ENCODE measurements at places on chromosomes 16 and 17.

GRCh38 chr17:29215717-29216116 lies 30.9 kb upstream of the CRYBA1 start:
- no peak for DNase-seq

DNA sequence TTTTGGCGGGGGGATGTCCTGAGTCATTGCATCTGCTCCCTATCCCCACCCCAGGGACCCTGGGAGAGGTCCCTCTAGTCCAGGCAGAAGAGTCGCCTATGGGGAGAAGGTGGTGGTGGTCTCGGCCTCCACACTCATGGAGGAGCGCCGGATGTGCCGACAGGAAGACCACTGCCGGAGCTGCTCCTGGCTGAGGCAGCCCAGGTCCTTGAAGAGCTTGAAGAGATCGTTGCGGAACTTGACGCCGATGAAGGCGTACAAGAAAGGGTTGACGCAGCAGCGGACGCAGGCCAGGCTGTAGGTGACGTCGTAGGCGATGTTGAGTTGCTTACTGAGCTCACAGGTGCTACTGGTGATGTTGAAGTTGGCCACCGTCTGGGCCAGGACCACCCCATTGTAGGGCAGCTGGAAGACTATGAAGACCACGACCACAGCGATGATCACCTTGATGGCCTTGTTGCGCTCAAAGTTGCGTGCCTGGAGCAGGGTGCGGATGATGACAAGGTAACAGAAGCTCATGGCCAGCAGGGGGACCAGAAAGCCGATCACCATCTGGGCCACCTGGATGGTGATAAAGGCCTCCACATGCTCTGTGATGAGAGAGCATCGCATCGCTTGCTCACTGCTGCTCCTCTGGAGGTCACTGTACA lies 10.5 kb downstream of the CCR7 start:
- no peak for DNase-seq

GRCh38 chr16:49849754-49850108 lies 6.2 kb downstream of the ZNF423 start:
- DNase-seq = no peak

GRCh38 chr17:40122999-40123810 lies 1.4 kb downstream of the MSL1 start:
- peak; percentile 55 for DNase-seq

- DNase-seq = peak; percentile 82
These were observed 125.2 kb downstream of the USP31 start for GRCh38 chr16:23024044-23024443.

DNA sequence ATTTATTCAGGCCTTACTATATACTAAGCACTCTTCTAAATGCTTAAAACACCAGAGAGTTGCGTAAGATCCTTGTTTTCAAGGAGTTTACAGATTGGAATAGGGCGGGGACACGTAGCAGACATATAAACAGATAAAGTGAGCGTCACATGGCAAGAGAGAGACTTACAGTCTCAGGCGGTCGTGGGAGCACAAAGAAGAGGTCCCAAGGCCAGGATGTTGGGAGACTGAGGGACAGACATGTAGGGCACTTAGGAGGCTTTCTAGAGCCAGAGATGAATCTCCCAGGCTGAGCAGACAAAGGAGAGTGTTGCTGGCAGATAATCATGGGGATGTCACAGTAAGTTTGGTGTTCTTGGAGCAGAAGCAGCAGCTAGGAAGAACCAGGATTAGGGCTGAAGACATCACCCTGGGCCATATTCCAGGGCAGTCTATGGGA lies 119.1 kb upstream of the ANKFN1 start:
- DNase-seq = no peak

- DNase-seq = peak; percentile 88
These were observed 36.8 kb downstream of the TMEM132E start for GRCh38 chr17:34616148-34616547.

- no peak for DNase-seq
These were observed 13.3 kb downstream of the NDUFAF8 start for GRCh38 chr17:81252326-81252986.

- DNase-seq = no peak
These were observed 950.8 kb upstream of the GOT2 start for GRCh38 chr16:59684911-59685310.

All from NCI-H1105 (cell line).